ENCODE measurements at places on chromosomes 6 and 20. TPM values are rescaled to one million over a fixed set of nuclear protein-coding genes. Genes with fewer than 3 reads are reported as not detected.

SNAI1 gene
- total RNA-seq, result 0.75 TPM

NNAT gene
- total RNA-seq, result 0.15 TPM

DEFB132 gene
- total RNA-seq, result 0.15 TPM

IRAK1BP1 gene
- 1.2 TPM for total RNA-seq

- no peak for DNase-seq
Observed at GRCh38 chr6:26019261-26019830, 56.7 kb downstream of the TRIM38 start.

All from left lobe of liver (tissue), 2 donors.